Hepatocyte (in vitro differentiated cells): ENCODE measurements at places on chromosomes 12 and 14. TPM values are rescaled to one million over a fixed set of nuclear protein-coding genes. Genes with fewer than 3 reads are reported as not detected.
A peak's percentile ranks its signal among the peaks of the same experiment; 100 is the strongest.

DNA sequence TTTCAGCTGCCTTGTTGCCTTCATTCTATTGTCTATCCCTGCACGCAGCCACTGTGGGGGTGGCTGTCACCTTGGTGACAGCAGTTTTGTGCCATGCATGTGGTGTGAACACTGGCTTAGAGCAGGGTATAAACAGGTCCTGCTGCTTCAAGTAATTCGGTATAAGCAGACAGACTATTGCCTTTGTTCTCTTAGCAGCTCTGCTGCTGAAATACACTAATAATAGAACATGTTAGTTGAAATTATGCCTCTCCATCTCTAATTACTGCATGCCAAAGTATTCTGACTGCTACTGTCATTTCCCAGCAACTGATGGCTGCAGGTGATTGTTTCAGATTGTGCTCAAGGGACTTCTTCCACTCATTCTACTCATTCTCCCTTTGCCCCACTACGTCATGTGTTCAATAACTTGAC, 34.6 kb downstream of the PTPRO start:
- H3K36me3 ChIP-seq: no peaks in the 10 kb centered on the region
- H3K27me3 ChIP-seq: no peaks in the 10 kb centered on the region
- DNase-seq: no peak
- H3K4me1 ChIP-seq: no peaks in the 10 kb centered on the region

GRCh38 chr14:37453985-37454384, 141.1 kb downstream of the FOXA1 start:
- H3K36me3 ChIP-seq: no peaks in the 10 kb centered on the region
- no peak for DNase-seq
- no peak overlapping the region for H3K27ac ChIP-seq
- no peaks in the 10 kb centered on the region for H3K4me1 ChIP-seq

- H3K4me3 ChIP-seq: no peak overlapping the region
- DNase-seq: peak; percentile 64
- H3K36me3 ChIP-seq: no peaks in the 10 kb centered on the region
- peaks cover 21% of the 10 kb centered on the region for H3K4me1 ChIP-seq
- H3K27me3 ChIP-seq: no peaks in the 10 kb centered on the region
- H3K27ac ChIP-seq: peak overlapping the region; percentile 84
Measured at GRCh38 chr14:39023939-39024871, 78.8 kb downstream of the SEC23A start.

GRCh38 chr12:82481954-82482353, 123.6 kb downstream of the METTL25 start:
- no peaks in the 10 kb centered on the region for H3K27me3 ChIP-seq
- H3K4me1 ChIP-seq: no peaks in the 10 kb centered on the region
- no peak for DNase-seq
- no peaks in the 10 kb centered on the region for H3K36me3 ChIP-seq
- no peak overlapping the region for H3K27ac ChIP-seq

DNA sequence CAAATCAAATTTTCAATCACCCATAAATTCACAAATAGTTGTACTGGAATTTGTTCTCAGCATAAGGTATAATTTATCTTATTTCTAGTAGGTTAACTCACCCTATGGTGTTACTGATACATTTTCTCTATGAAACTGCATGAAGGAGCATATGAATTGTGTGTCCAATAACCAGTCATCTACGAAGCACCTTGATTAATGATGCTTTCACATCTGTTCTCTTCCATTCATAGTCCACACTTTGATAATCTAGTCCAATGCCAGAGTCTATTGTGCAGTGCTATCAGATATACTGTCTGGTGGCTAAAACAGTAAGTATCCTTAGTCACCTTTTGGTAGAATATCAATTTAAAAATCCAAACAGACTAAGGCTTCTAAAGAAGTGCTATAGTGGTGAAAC, 876.0 kb downstream of the RPS29 start:
- no peaks in the 10 kb centered on the region for H3K4me1 ChIP-seq
- DNase-seq: no peak
- no peak overlapping the region for H3K4me3 ChIP-seq
- H3K36me3 ChIP-seq: no peaks in the 10 kb centered on the region

- no peak overlapping the region for H3K27ac ChIP-seq
- no peaks in the 10 kb centered on the region for H3K36me3 ChIP-seq
- no peaks in the 10 kb centered on the region for H3K4me1 ChIP-seq
- DNase-seq: no peak
- no peak overlapping the region for H3K4me3 ChIP-seq
Measured at GRCh38 chr12:51777457-51777856, 71.1 kb downstream of the FIGNL2 start.

GRCh38 chr12:49580572-49581535, 12.9 kb upstream of the MCRS1 start:
- peaks cover 2% of the 10 kb centered on the region for H3K4me1 ChIP-seq
- H3K4me3 ChIP-seq: no peak overlapping the region
- no peaks in the 10 kb centered on the region for H3K36me3 ChIP-seq
- H3K27me3 ChIP-seq: no peaks in the 10 kb centered on the region
- peak; percentile 92 for DNase-seq

DNA sequence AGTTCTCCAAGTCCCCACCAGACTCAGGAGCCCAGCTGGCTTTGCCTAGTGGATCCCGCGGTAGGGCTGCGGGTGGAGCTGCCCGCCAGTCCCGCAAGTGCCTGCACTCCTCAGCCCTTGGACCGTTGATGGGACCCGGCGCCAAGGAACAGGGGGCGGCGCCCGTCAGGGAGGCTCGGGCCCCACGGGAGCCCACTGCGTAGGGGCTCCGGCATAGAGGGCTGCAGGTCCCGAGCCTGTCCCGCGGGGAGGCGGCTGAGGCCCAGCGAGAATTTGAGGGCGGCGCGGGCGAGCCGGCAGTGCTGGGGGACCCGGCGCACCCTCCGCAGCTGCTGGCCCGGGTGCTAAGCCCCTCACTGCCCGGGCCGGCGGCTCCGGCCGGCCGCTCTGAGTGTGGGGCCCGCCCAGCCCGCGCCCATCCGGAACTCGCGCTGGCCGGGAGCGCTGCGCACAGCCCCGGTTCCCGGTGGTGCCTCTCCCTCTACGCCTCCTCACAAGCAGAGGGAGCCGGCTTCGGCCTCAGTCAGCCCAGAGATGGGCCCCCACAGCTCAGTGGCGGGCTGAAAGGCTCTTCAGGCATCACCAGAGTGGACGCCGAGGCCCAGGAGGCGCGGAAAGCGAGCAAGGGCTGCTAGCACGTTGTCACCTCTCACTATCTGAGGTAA, 452.4 kb upstream of the LRFN5 start:
- DNase-seq: no peak
- H3K4me3 ChIP-seq: no peak overlapping the region
- no peaks in the 10 kb centered on the region for H3K4me1 ChIP-seq

DNA sequence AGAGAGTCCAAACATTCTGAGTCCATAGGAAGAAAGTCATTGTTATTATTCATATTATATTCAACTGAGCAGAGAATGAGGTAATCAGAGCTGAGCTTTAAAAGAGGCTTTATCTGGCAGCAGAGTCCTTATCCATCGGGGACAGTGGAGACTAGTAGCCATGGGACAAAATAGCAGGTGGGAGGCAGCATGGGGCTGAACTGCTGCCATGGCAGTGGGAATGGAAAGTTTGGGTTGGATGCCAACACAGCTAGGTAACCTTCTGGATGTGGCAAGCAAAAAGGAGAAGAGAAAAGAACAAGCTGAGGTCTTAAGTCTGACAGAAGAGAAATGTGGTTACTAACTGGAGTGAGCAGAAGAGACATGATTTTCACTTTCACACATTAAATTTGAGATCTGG, 71.0 kb upstream of the CDKN3 start:
- no peak overlapping the region for H3K27ac ChIP-seq
- DNase-seq: no peak
- no peaks in the 10 kb centered on the region for H3K27me3 ChIP-seq
- peaks cover 6% of the 10 kb centered on the region for H3K4me1 ChIP-seq
- H3K36me3 ChIP-seq: no peaks in the 10 kb centered on the region

- no peak overlapping the region for H3K4me3 ChIP-seq
- no peak overlapping the region for H3K27ac ChIP-seq
- H3K27me3 ChIP-seq: no peaks in the 10 kb centered on the region
- H3K36me3 ChIP-seq: no peaks in the 10 kb centered on the region
- DNase-seq: no peak
Measured at GRCh38 chr14:104506461-104507253, 72.9 kb upstream of the C14orf180 start.

DNA sequence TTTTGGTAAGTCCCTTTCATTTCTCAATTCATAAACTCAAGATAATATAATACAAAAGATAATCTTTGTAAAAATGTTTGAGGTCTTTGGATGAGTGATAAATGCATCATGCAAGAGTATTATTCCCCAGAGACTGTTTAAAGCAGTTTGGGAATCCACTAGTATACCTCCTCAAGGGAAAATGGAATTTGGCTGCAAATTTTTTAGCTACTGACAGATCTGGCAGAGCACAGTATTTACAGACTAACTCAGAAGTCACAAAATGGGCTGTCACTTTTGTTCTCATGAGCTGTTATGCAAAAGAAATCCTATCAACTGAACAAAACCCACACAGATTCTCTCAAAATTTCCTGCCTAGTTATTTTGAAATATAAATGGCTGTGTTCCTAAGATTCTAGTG, 9.9 kb downstream of the SPIC start:
- H3K36me3 ChIP-seq: no peaks in the 10 kb centered on the region
- H3K4me1 ChIP-seq: no peaks in the 10 kb centered on the region
- no peak for DNase-seq
- no peaks in the 10 kb centered on the region for H3K27me3 ChIP-seq
- H3K4me3 ChIP-seq: no peak overlapping the region
- H3K27ac ChIP-seq: no peak overlapping the region

DNA sequence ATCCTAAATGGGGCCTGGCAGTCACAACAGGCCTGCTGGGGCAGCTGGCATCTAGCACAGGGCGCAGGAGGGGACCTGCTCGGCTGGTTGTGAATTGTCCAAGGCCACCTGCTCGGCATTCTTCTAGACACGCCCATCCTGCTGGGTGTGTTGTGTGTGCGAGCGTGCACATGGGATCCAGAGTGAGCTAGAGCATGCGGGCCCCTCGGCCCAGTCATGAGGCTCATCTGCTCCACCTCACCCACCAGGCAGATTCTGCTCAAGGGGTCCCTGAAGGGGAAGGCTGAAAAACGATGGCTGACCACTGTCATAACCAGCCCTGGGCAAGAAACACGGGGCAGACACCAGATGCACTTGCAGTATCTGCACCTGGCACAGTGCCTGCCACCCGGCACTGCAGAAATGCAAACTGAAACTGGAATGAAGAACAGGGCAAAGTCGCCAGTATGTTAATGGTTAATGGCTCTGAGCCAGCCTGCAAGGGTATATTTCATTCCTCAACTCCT, 31.8 kb downstream of the MAX start:
- peak overlapping the region; percentile 57 for H3K27ac ChIP-seq
- H3K27me3 ChIP-seq: no peaks in the 10 kb centered on the region
- peaks cover 34% of the 10 kb centered on the region for H3K4me1 ChIP-seq
- no peaks in the 10 kb centered on the region for H3K36me3 ChIP-seq
- no peak overlapping the region for H3K4me3 ChIP-seq
- DNase-seq: peak; percentile 34

DNA sequence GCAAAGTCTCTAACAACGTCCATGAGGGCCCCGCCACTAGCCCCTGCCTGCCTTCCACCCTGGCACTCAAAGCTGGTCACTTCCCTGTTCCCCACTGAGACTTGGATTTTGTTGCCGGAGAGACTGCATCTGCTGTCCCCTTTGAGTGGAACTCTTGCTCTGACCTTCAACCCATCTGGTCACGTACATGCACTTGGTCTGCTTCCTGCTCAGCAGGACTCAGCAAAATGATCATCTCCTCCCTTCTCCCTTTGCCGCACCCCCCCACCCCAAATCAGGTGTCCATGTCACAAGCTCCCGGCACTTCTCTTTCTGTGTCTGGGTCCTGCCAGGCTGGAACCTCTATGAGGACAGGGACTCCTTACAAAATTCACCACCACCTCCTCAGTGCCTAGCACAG, 180.9 kb downstream of the CHST11 start:
- no peak overlapping the region for H3K27ac ChIP-seq
- no peaks in the 10 kb centered on the region for H3K36me3 ChIP-seq
- H3K27me3 ChIP-seq: no peaks in the 10 kb centered on the region
- no peaks in the 10 kb centered on the region for H3K4me1 ChIP-seq

GRCh38 chr14:34843011-34843554, 32.1 kb downstream of the BAZ1A start:
- no peak overlapping the region for H3K27ac ChIP-seq
- no peak overlapping the region for H3K4me3 ChIP-seq
- DNase-seq: no peak
- H3K27me3 ChIP-seq: no peaks in the 10 kb centered on the region

GRCh38 chr12:125355614-125356013, 290.4 kb downstream of the AACS start:
- no peaks in the 10 kb centered on the region for H3K36me3 ChIP-seq
- H3K4me3 ChIP-seq: no peak overlapping the region
- H3K27me3 ChIP-seq: no peaks in the 10 kb centered on the region
- no peaks in the 10 kb centered on the region for H3K4me1 ChIP-seq
- H3K27ac ChIP-seq: no peak overlapping the region

DNA sequence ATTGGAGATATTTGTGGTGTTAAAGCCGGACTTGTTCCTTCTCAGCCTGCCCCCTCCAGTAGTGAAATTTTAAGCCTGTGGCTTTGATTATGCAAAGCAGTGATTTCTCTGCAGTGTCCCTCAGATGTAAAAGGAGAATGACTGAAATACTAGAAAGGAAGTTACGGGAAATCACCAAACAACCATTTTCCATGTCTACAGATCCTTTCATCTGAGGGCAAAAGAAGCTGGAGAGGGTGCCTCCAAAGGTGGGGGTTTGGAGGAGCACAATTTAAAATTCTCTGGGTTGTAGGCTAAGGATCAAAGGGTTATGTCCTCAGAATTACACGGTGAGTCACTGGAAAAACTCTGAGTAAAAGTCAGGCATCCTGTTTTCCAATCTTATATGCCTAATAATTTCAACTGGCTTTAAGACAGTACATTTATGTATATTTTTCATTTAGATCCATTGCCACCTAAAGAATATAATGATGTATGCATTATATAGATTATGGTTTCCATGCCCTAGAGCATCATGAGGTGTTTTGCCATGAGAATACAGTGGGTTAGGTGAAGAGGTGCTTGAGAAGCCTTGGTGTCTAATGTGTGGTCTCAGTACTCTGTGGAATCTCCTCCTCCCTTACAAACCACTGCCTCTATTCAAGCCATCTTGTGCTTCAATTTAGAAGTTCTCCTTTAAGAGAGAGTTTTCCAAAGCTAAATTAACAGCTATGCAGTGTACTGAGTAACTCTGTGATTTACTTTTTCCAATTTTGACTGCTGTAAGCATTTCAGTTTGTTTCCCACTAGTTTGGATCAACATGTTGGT, 362.1 kb downstream of the RAD51B start:
- H3K4me3 ChIP-seq: no peak overlapping the region
- peak overlapping the region; percentile 20 for H3K27ac ChIP-seq
- H3K36me3 ChIP-seq: no peaks in the 10 kb centered on the region
- DNase-seq: no peak

Gene PHLDA1
- 47.9 and 50.8 TPM in 2 replicates for total RNA-seq

Gene GMPR2
- total RNA-seq: 70.2 and 83.4 TPM in 2 replicates

Gene TTC8
- total RNA-seq: 18.4 and 25.6 TPM in 2 replicates
